ENCODE measurements at places on chromosomes 11 and 22.
A peak's percentile ranks its signal among the peaks of the same experiment; 100 is the strongest.

DNA sequence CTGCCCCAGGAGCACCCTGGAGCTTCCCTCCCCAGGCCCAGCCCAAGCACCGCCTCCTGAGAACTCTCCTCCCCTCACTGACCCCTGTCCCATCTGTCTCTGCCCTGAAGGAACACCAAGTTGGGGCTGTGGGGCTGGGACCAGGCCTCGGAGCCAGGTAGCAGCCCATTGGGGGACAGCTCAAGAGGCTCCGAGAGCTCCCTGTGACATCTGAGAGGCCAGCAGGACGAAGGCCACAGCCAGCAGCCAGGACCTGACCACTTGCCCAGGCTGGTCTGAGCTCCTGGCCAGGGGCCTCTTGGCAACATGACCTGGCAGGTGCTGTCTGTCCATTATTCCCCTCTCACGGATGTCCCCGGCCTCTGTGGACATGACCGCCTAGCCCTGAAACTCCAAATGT lies 33.7 kb downstream of the IGF2 start:
- DNase-seq: no peak

GRCh38 chr11:134714021-134714656 lies 302.1 kb upstream of the B3GAT1 start:
- DNase-seq: no peak

DNA sequence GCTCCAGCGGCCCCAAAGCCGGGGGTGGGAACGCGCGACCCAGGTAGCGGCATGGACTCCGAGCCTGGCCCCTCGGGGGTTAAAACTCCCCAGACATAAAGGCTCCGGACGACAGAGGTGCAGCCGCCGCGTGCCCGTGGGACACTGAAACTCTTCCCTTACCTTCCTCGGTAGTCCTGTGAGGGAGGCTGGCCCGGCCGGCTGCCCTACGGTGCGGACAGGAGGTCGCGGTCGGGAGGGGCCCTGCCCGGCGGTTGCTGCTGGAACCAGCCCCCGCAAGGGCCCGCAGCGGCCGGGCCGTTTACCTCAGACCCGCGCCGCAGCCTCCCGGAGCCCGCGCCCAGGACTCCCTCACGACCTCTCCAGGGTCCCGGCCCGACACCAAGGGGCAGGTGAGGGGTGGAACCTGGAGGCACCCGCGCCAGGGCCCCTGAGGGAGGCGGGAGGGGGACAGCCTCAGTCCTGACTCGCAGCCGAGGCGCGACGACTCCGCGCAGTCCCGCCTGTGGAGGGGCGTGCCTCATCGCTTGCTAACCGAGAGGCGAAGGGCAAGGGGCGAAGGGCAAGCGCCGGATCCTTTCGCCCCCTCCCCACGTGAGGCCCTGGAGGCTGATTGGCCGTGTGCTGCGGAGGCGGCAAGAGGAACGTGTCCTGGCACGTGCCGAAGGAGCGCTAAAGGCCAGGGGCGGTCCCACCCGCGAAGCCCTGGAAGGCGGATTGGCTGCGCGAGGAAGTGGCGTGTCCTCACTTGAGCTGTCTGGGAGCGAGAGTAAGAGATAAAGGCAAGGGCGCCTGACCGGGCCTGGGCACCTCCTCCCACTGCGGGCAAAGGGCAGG lies at the start of gene UPB1:
Gene UPB1, plus strand, starts transcription at position 805 of the 837 bp plus-strand sequence. CDS start 72 bp downstream, outside the sequence.
- no peak for DNase-seq

- DNase-seq: peak; percentile 20
These were observed 11.2 kb upstream of the PPP2R1B start for GRCh38 chr11:111777094-111778046.

DNA sequence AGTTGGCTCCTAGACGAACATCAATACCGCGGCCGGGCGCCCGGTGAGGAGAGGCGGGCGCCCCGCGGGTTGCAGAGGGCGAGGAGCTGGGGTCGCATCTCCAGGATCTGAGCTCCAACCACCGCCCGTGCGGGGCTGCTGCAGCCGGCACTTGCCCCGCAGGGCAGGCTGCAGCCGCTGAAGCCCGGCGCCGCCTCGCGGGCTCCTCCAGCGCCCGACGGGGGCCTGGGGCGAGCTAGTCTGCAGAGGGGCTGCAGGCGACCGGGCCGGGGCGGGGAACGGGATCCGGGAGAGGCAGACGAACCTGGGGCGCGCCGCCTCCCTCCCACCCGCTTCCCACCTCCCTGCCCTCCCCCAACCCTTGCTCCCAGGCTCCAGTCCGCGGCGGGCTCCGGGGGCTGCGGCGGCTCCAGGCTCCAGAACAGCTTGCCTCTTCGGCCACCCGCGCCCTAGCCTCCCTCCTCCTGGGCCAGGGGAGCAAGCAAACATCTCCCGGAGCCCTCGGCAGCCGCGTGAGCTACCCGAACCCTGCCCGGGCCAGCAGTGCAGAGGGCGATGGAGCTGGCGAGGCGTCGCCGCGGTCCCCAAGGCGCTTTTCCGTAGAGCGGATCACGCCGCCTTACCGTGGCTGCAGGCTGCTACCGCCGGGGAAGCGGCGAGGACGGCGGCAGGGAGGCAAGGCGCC lies 802 bp downstream of the TENM4 start:
- DNase-seq: no peak

DNA sequence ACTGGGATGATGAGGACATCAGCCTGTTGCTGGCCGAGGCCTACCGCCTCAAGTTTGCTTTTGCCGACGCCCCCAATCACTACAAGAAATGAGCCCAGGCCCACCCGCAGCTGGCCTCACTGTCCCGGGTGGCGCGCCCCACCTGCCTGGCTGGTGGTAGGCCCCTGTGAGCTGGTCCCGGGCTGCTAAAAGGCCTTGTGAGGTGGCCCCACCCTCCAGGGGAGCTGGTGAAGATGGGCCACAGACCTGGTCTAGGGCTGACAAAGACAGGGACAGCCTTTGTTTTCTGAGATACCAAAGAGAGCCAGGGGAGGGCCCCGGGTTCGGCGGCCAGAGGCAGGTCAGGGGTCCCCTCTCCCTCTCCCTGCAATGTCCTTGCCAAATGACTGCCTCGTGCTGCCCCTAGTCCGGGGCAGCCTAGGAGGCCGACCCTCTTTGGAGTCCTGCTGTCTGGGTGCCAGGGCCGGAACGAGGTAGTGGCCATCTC lies 411.1 kb downstream of the TBC1D22A start:
- DNase-seq: no peak

Measured in DMS153 (cell line).